ENCODE measurements at places on chromosomes 12 and 14.
A peak's percentile ranks its signal among the peaks of the same experiment; 100 is the strongest.

- DNase-seq = no peak
These were observed 263.0 kb upstream of the ALG10 start for GRCh38 chr12:33759279-33759678.

DNA sequence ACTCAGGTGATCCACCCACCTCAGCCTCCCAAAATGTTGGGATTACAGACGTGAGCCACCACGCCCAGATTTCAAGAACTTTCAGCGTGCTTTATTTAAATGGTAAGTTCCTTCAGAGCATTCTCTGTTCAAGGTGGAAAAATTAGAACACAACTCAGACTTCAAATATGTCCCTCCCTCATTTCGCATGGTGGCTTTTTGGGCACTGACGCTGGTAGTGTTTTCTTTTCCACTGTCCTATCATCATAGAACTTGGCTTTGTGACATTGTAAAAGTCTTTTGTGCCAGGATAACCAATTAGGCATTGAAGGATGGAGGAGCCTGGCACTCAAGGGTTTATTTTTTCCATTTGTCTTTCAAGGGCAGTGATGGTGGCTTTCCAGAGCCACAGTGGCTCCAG lies 190.8 kb downstream of the NUAK1 start:
- DNase-seq = no peak

- no peak for DNase-seq
These were observed 6.0 kb downstream of the VSX2 start for GRCh38 chr14:74245292-74245691.

DNA sequence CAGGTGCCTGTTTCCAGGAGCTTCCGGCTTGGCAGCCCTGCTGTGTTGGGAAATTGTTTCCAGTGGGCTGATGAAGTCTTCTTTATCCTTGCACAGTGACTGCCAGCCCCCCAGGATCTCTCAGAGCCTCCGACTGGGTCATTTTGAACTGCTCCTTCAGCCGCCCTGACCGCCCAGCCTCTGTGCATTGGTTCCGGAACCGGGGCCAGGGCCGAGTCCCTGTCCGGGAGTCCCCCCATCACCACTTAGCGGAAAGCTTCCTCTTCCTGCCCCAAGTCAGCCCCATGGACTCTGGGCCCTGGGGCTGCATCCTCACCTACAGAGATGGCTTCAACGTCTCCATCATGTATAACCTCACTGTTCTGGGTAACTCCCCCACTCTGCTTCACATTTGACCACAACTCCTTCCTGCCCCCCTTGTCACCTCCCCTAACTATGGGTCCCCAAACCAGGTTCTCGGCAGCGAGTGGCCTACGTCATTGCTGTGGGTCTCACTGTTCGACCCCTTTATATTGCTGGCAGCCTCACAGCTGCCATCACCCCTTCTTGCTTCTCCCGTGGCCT lies 2.3 kb downstream of the LAG3 start:
- no peak for DNase-seq

- DNase-seq = no peak
These were observed 243.6 kb downstream of the KIF21A start for GRCh38 chr12:39199351-39199750.

- peak; percentile 6 for DNase-seq
These were observed at the start of gene GPR135 for GRCh38 chr14:59465316-59466135. Gene GPR135, minus strand, starts transcription at chr14:59465380. Its CDS starts 154 bp downstream, at chr14:59465226.

- DNase-seq = no peak
These were observed 40.7 kb downstream of the MNAT1 start for GRCh38 chr14:60775296-60775695.

DNA sequence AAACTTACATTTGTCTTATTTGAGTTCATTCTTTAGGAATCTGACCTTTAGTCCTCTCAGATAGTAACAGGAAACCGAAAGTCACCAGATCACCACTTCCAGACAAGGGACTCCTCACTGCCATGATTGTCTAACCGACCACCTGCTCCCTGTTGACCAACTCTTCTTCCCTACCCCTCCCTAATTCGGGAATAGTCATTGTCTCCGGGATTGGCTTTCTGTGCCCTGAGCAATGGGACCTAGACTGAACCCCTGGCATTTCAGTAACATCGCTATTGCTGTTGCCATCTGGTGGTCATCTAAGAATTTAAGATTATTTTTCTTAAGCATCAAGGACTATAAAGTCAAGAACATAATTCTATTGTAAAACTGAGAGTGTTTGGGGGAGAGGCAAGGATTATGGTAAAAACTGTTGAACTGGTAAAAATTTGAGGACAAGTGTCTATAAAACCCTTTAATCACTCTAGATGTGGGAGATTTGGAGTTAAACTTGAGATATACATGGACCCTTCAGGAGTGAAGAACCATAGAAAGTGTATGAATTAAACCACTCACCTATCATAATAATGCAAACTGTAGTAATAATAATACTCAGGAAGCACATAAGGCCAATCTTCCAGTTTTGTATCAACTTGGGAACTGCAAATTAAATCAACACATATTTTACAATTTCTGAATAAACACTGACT lies 6.3 kb downstream of the CLEC2A start:
- DNase-seq = no peak

DNA sequence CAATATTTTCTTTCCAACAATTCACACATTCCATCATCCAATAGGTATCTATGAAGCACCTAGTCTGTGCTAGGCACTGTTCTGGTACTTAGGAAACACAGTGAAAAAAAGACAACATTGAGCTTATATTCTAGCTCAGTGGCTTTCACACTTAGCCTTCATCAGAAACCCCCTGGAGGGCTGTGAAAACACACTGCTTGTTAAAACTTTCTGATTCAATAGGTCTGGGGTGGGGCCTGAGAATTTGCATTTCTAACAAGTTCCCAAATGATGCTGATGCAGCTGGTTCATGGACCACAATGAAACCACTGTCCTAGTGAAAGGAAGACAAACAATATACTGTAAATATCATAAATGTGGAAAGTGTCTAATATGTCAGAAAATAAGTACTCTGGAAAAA lies 5.9 kb downstream of the VTI1B start:
- no peak for DNase-seq

- no peak for DNase-seq
These were observed 105.1 kb upstream of the TMEM260 start for GRCh38 chr14:56474419-56475022.

- DNase-seq = no peak
These were observed 795.4 kb upstream of the MGAT4C start for GRCh38 chr12:87051621-87052020.

GRCh38 chr14:37610945-37611523 lies 15.6 kb downstream of the TTC6 start:
- no peak for DNase-seq

DNA sequence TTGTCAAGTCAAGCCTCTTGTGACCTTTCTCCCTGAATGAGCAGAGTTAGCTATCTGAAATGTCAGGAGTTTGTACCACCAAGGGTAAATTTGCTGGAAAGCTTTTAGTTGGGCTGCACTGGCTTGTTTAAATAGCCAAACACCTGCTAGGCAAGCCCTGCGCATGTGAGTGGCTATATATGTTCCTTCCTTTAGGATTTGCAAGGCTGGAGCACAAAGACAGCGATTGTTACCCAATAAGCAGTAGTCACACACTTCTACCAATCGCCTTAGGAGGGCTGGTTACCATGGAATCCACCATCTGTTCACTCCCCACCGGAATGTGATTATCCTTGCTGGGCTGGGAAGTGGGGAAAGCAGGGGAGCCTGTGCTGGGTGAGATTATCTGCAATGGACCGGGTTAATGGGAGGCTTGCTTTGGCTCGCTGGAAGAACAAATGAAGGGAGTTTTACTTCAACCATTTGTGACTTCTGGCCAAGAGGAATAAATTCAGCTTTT lies 102.5 kb downstream of the FGD4 start:
- no peak for DNase-seq

GRCh38 chr14:104278214-104278534 lies 139.8 kb downstream of the KIF26A start:
- DNase-seq = no peak

- DNase-seq = no peak
These were observed 5.4 kb downstream of the TMBIM4 start for GRCh38 chr12:66164349-66164821.

DNA sequence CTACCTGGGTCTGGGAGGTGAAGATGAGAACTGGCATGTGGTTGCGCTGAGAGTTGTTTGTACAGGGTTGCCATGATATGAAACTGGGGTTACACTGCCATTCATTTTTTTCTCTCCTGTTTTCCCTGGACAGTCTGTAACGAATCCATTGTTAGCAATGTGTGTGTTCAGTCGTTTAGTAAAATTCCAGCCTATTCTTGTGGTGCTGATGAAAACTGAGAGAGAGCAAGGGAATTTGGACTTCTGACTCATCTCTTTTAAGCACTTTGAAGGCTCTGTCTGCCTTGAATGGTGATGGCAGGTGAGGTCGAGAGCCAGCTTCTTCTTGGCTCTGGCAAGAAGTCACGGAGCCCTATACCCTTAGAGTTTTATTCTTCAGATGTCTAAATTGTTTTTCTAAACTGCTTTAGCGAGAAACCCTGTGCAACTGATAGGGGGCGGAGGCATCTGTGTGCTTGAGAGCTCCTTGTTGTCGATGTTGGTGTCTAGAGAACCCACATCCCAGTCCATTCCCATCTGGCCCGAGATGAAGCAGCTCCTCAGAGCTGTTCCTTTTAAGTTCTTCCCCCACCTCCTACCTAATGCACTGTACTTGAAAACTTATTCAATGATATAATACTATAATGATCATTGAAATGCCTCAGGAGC lies 204.4 kb downstream of the TMX1 start:
- DNase-seq = no peak

DNA sequence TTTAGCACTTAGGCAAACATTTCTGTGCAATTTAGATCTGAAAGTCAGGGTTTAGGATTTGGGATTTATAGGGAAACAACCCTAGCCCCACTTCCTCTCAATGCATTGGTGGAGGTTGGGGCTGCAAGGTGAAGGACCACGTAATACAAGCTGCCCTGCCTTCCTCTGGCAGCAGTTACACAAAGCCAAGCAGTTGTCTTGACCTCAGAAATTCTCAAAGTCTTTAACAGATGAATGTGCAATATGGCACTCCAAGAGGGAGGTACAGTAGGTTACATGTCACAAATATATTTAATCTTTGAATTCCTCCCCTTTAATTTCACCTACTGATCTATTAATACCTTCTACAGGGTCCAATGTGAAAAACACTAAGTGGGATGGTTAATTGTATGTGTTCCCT lies 23.9 kb downstream of the IFNG-AS1 start:
- no peak for DNase-seq

GRCh38 chr12:73514672-73515071 lies 1023.0 kb upstream of the ATXN7L3B start:
- DNase-seq = no peak

- DNase-seq = no peak
These were observed 4.8 kb downstream of the SLC8A3 start for GRCh38 chr14:70183991-70184390.

- no peak for DNase-seq
These were observed 118.9 kb downstream of the C12orf75 start for GRCh38 chr12:105449431-105449830.

DNA sequence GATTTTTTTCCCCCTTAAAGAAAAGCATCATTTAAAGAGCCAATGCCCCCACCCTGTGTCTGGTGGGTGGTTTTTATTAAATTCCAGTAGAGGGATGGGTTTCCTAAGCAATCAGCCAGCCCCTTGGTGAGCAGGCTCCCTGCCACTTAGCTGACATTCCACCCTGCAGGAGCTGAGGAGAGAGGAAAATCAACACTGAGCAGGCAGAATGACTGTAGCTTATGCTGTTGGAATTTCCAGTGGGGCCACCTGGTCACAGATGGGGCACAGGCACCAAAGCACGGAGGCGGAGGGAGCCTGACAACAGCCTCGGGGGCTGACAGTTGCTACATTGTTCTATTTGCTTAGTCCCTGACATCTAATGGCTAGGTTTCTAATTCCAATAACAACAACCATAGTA lies 127.7 kb downstream of the TMEM30B start:
- no peak for DNase-seq

- no peak for DNase-seq
These were observed 117.0 kb upstream of the MDM1 start for GRCh38 chr12:68449196-68449595.

- DNase-seq = no peak
These were observed 556 bp downstream of the PHETA1 start for GRCh38 chr12:111368291-111368787.

GRCh38 chr14:91173904-91174303 lies 60.0 kb downstream of the DGLUCY start:
- no peak for DNase-seq

GRCh38 chr12:111838353-111838752 lies 3.7 kb upstream of the MAPKAPK5 start:
- DNase-seq = no peak

DNA sequence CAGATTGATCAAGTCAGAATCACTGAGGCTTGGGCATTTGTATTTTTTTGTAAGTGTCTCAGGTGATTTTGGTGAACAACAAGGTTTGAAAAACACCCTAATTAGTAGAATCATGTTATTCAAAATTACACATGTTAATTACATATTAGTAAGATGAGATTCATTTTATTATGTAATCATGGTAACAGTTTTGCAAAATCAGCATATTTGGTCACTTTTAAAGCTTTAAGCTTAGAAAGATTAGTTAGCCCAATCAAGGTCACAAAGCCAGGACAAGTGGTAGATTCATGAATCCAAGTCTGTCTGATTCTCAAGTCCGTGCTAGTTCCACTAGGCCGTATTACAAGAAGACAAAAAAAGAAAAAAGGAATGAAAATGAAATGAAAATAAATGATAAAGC lies 218.4 kb upstream of the FAR2 start:
- no peak for DNase-seq

- DNase-seq = no peak
These were observed 32.8 kb downstream of the CCNK start for GRCh38 chr14:99513946-99514551.

DNA sequence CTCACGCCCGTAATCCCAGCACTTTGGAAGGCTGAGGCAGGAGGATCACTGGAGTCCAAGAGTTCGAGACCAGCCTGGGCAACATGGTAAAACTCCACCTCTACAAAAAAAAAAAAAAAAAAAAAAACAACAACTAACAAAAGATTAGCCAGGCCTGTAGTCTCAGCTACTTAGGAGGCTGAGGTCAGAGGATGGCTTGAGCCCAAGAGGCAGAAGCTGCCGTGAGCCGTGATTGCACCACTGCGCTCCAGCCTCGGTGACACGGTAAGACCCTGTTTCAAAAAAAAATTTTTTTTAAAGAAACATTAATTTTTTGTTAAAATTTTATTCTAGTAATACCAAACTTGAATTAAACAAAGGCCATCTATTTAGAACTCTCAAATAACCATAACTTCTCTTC lies 77.8 kb downstream of the PPP2R5E start:
- no peak for DNase-seq

DNA sequence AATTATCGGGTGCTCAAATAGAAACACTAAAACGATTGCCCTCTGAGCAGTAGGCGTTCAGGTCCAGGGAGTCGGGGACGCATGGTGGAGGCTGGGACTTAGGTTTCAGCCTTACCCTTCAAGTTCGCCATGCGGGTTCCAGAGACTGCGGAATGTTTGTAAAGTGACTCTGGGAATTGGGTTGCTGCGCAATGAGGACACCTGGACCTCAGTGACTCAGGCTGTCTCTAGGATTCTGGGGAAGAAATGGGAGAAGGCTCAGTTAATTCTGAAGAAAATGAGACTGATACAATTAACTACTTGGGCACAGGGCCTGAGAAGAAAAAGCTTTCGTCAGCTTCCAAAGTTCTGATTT lies 1.1 kb downstream of the LGALS3 start:
- no peak for DNase-seq

GRCh38 chr12:9383585-9383984 lies 175.4 kb upstream of the PZP start:
- no peak for DNase-seq

GRCh38 chr12:126534942-126535341 lies 1469.7 kb downstream of the AACS start:
- DNase-seq = no peak

GRCh38 chr12:88633312-88633711 lies 53.0 kb upstream of the KITLG start:
- no peak for DNase-seq

All from stimulated activated CD4-positive, alpha-beta T cell treated with anti-CD3 and anti-CD28 coated beads, Interleukin-15, amount 100 ng/mL, for 1 hour (primary cell).